ENCODE measurements at places on chromosomes 3 and 15.

DNA sequence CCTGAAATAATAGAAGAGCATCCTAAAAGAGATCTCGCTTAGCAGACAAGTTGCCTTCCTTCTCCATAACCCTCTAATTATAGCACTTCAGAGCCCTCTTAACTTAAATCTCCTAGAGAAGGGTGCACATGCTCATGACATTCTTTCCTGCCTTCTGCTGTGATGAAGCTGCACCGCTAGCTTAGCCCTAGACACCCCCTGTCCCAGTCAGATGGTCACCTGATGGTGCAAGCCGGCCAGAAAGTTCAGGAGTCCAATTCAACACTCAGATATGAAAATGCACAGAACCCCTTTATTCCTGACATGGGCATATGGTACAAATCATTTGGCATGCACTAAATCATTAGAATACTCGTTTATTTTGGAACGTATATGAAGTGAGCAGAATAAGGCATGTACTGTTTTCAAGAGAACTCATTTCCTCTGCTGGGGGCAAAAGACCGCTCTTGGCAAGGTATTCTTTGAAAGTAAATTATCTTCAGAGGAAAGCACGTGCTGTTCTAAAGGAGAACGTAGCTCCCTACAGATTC, 420.4 kb upstream of the PROK2 start:
- DNase-seq, result no peak

DNA sequence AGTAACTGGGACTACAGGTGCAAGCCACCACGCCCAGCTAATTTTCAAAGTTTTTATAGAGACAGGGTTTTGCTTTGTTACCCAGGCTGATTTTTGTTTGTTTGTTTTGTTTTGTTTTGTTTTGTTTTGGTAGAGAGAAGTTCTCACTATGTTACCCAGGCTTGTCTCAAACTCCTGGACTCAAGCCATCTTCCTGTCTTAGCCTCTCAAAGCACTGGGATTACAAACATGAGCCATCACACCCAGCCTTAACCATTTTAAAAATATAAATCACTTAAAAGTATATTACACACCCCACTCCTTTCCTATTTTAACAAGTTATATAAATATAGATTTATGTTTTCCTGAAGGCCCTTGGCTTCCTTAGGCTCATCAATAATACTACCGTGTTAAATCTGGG, 6.5 kb upstream of the DYNC1LI1 start:
- DNase-seq, result no peak

DNA sequence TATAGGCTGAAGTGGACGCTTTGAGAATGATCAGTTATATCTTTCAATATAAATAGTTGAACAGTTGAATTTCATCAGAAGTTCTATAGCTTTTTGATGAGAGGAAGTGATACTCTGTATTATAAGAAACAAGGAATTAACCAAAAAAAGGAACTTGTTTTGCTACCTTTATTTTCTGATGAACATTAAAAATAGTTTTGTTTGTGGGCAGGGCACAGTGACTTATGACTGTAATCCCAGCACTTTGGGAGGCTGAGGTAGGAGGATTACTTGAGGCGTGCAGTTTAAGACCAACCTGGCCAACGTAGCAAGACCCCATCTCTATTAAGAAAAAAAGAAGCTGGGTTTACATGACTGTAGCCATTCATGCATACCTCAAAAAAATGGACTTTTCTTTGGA, 16.7 kb downstream of the BLOC1S6 start:
- DNase-seq, result no peak

DNA sequence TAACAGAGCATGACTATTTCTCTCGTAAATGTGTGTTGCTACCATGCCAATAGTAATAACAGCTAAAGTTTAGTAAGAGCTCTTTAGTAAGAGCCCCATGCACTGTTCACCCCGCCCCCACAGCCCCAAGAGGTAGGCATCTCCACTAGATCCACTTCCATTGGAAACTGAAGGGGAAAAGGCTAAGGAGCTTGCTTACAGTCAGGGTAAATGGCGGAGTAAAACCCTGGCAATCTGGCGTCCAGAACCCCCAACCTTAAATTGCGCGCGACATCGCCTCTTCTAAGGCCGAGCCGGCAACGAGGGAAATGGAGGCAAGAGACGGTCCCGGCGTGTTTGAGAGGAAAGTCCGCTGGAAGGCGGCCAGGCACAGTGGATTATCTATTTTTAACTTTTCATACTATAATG, 654 bp upstream of the C3orf38 start:
- DNase-seq, result no peak

GRCh38 chr3:88986834-88987233, 120.6 kb upstream of the EPHA3 start:
- no peak for DNase-seq

DNA sequence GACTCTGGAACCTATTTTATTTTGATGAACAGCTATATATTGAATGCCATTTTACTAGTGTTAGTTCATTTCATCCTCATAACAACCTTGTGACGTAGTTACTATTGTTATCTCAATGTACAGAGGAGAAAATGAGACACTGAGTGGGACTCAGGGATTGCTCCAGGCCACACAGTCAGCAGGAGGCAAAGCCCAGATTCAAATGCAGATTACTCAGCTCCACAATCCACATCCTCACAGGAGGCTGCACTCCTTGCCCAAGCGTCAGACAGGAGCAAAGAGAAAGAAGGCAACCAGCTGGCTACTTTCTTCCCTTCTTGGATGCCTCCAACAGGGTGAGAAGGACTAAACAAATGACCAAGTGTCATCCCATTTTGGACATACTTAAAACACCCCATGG, 92.0 kb upstream of the CCDC54 start:
- no peak for DNase-seq

DNA sequence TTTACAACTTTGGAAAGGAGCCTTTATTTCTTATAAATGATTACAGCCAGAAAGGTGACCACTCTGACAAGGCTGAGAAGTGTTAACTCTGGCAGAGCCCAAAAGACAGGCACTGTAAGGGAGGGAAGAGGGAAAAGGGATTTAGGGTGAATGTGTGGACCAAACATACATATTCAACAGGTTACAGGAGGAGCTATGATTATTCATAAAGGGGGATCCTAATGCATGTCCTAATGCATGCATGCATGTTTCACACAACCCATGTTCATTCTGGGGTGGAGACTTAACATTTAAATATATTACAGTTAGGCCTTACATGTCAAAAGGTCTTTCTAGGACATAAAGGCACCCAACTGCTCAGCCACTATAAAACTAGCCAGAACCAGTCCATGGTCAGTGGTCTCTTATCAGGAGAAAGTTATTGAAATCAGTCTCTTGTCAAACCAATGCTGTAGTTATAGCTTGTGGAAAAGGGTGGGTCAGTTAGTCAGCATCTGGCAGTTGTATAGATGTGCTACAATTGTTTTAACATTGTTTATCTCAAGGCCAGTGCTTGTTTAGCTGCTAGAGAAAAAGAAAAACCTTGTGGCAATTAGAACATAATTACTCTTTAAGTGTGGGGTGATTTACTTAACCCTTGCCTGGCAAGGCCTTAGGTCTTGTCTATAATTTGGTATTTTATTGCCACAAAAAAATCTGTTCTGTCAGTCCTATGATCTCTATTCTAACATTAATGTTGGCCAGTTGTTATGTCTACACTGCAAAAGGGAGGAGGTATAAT, 77.5 kb downstream of the RAD18 start:
- DNase-seq, result no peak

GRCh38 chr3:54634122-54634469, 293.8 kb downstream of the LRTM1 start:
- no peak for DNase-seq

DNA sequence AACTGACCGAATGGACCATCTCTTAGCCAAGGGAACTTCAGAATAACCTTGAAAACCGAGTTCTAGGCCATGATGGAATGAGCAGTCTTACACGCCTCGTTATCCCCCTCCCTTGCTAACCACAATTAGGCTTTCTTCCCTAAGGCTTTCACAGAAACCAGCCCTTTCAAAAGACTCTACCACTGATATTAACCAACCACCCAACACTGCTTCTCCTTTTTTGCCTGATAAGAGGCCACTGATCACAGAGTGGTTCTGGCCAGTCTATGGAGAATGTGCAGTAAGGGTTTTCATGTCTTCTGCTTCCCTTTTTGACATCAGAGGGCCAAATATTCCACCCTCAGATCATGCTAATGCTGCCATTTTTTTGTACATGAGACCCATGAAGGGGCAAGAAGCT, 59.3 kb downstream of the MCF2L2 start:
- no peak for DNase-seq

- no peak for DNase-seq
Observed at GRCh38 chr3:29011966-29012365, 268.9 kb upstream of the RBMS3 start.

DNA sequence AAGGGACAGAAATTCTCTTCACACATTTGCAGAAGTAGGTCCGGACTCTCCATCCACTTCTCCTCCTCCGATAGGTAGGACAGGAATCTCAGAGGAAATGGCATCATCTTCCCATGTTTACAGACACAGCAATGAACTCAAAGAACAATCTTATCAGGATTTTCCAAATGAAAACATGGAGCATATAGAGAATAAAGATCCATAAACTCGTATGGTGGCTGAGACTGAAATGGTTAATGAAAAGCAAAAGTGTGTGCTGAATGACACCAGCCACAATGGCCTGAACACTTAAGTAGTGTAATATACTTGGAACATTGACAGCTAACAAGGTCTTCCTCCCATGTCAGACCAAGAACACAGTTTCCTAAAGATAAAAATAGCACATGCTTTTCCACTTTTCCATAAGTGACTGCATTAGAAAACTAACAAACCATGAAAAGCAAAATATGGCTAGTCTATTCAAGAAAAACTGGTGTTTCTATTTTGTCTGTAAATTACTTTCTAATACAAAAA, 5.8 kb downstream of the CCRL2 start:
- no peak for DNase-seq

- DNase-seq, result no peak
Observed at GRCh38 chr3:50369012-50369670, 9.8 kb upstream of the TMEM115 start.
